SK-MEL-5 (cell line): ENCODE measurements at places on chromosomes 12 and 14.

- DNase-seq = no peak
These were observed 68.7 kb upstream of the MED13L start for GRCh38 chr12:116346222-116346621.

DNA sequence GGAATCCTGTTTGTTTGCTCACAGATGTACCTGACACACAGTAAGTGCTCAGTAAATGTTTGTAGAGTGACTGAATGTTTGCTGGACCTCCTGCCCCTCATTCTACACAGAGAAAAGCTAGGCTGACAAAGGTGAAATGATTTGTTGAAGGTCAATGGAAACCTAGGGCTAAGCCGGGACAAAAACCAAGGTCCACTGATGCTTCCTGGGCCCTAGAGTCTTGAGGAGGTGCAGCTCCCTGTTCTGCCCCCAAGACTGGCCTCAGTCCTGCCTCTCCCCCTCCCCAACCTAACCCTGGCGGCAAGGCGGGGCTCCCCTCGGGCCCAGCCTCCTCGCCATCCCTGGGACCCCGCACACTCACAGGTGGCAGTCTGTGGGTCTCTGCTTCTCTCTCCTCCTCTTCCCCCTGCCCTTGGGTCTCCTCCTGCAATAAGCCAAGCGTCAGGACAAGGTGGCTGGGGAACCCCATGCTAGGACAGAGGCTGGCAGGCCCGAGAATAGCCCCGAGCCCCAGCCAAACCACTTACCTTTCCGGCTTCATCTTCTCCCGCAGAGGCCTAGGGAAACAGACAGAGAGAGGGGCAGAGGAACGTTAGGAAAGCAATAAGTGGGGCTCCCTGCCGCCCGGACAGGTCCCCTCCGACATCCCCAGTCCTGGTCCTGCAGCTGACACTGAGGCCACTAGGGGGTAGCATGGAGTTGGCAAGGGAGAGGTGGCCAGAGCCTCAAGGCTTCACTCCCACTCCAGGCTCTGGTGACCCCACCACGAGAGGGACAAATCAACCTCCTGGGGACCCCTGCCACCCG, 9.3 kb downstream of the PGF start:
- peak; percentile 78 for DNase-seq

DNA sequence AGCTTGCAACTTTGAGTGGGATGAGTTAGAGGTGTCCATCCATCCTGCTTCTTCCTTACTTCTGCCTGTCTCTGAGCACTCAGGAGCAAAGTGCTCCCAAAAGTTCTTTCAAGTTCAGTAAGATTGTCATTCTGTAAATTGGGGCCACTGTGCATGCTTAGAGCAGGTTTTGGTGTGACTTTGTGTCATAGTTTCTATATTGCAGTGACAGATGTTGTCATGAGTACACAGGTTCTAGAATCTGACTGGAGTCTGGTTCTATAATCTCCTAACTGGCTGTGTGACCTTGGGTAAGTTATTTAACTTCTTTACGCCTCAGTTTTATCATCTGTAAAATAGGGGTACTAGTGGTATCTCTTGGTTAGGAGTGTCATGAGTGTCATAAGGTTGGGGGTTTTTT, 202.7 kb upstream of the BCL2L14 start:
- no peak for DNase-seq

GRCh38 chr12:132494294-132495164, 4.6 kb downstream of the FBRSL1 start:
- no peak for DNase-seq

- no peak for DNase-seq
These were observed 6.9 kb upstream of the TCL1B start for GRCh38 chr14:95679148-95679815.
